Stimulated activated CD4-positive, alpha-beta T cell treated with anti-CD3 and anti-CD28 coated beads, Interleukin-4, amount 100 ng/mL, for 24 hours (primary cell): ENCODE measurements at places on chromosomes 16 and 17.

GRCh38 chr17:48751733-48752398, 23.3 kb upstream of the HOXB13 start:
- no peak for DNase-seq

- DNase-seq, result no peak
Measured at GRCh38 chr17:17560167-17560566, 31.3 kb downstream of the PEMT start.

DNA sequence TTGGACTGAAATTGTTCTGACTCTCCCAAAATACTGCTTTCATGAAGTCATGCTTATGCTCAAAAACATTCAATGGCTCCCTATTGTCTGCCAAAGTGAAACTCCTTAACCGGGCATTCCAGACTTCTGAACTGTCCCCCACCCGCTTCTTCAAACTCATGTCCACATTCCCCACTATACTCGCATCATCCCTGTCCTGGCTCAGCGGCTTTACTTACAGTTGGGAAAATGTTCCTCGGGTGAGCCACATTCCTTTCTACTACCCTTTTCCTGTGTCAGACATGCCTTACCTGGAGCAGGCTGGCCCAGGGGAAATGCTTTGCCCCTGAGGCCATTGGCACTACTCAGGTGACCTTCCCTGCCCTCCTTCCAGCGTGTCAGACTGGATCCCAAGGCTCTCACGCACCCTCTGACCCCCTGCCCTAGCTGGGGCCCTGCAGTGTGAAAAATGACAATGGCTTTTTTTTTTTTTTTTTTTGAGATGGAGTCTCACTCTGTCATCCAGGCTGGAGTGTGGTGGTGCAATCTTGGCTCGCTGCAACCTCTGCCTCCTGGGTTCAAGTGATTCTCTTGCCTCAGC, 5.3 kb downstream of the CYGB start:
- DNase-seq, result no peak

- DNase-seq, result no peak
Measured at GRCh38 chr17:42243493-42243982, 32.7 kb downstream of the STAT5B start.

DNA sequence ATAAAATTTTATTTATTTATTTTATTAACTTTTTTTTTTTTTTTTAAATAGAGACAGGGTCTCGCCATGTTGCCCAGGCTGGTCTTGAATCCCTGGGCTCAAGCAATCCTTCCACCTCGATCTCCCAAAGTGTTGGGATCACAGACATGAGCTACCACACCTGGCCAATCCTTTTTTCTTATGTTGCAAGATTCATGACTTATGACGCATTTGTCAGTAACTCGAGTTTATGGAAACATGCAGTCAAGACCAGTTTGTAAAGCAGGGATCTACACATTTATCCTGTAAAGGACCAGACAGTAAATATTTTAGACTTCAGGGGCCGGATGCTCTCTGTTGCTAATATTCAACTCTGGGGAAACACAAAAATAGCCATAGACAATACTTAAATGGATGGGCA, 9.4 kb upstream of the MAP2K6 start:
- no peak for DNase-seq

DNA sequence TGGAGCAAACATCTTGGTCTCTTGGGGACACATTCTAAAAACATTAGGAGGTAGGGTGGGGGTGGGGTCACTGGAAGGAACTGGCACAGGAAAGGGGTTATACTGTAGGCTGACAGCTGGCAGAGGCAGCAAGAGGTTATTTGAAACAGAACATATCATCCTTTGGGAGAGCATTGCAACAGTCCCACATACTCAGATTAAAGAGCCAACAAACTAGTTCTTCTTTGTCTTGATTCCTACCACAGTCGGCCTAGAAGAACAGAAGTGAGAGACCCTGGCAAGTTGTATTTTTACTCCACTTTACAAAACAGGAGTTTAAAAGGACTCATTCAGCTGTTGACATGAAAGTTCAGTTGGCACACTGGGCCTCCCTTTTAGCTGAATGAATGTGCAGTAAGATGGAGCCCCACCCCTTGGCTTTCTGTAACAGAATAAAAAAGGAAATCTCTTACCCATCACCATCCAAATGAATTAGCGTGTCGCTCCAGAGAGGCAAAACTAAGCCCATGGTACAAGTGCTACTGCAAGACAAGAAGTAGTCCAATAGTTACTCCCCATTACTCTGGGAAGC, 54.6 kb upstream of the CORO6 start:
- no peak for DNase-seq

GRCh38 chr16:57141822-57142631, 43.8 kb downstream of the PSME3IP1 start:
- DNase-seq, result no peak

DNA sequence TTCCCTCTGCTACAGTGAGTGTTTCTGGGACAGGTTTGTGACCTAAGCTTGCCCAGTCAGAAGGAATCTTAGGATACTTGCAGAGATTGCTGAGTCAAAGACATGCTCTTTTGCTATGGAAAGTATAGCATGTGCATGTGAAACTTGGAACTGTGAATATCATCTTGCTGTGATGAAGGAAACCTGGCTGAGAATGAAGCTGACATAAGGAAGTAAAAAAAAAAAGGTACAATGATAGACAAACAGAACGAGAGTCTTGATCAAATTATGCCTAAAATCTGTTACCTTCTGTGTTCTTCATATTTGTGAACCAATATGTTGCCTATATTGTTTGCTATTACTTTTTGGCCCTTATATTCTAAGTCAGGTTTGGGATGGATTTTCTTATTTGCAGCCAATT, 525.7 kb downstream of the NPIPA7 start:
- no peak for DNase-seq

DNA sequence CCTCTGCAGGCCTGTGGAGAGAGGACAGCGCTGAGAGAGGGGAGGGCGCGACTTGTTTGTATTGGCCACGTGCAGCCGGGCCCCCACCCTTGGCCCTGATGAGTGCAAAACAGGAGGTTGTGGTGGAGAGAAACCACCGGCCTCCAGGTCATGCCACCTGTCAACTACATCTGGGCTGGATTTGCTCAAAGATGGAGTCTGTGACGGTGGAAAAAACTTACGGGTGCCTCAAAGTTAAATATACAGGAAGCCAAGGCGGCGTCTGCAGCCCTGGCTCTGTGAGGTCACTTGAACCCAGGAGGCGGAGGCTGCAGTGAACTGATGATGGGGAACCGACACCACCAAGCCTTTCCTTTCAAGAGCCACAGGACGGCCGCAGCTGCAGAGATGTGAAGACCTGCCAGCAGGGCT, 15.7 kb downstream of the C16orf74 start:
- peak; percentile 26 for DNase-seq

DNA sequence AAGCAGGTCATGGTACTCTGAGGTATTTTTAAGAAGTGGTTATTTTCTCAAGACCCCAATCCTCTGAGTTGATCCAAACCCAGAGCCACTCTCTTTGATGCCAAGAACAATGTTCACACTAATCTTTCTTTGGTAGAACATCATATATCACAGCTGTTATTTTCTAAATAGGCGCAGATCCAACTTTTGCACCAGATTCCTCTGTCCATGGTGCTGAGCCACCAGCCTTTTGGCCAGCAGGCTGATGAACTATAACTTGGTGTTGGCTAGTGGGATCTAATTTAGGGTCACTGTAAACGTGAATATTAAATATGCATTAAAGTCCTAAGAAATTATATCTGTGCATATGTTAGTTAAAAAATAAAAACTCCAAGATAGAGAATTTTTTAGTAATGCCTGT, 7.0 kb upstream of the ZKSCAN2 start:
- DNase-seq, result no peak

DNA sequence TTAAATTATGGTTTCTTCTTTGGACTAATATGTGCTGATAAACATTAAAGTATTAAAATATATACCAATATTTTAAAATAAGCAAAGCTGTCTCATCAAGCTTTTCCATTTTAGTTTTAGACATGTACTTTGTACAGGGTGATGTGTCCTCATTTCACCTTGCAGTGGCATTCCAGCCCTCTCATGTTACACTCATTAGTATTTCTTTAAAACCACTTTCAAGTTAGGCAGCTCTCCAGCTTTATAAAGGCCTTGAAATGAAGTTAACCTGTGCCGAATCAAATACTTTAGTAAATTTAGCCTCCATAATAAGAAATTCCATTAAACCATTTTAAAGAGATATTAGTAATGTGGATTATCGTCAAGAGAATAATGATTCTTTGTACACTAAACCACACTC, 107.6 kb upstream of the HLF start:
- DNase-seq, result no peak

GRCh38 chr17:80737106-80738019, 192.7 kb downstream of the RPTOR start:
- DNase-seq, result no peak

DNA sequence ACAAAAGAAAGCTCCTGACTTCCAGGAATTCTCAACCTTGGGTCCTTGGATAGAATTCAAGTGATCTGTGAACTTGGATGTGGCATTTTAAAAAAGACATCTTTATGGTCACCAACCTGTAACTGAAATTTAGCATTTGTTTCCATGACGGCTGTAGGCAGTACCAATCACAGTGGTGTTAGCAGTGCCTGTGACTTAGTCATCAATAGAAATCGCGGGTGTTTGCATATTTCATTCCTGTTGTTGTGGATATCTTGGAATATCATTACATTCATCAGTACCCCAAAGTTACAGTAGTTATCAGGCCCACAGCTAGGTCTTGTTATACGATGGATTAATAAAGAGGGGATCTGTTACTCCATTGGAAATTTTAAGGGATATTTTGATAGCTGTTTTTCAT, 81.6 kb downstream of the CMIP start:
- DNase-seq, result no peak

DNA sequence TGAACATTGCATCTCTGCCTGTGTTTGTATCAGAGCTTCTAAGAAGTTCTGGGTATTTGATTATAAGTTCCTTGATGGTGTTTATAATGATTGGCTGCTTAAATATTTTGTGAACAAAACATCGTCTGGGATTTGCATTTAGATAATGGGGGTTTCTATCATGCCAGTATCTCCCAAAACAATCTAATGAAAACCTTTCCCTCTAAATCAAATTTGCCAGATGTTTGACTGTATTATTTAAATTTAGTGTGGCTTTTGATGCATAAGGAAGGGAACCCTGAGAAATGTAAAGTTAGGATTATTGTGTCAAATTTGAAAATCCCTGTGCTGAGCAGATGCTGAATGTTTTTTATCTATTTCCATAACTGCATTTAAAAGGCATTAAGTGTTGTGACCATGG, 159.9 kb downstream of the HS3ST3A1 start:
- no peak for DNase-seq

- no peak for DNase-seq
Measured at GRCh38 chr17:20925091-20925490, 117.7 kb downstream of the USP22 start.

DNA sequence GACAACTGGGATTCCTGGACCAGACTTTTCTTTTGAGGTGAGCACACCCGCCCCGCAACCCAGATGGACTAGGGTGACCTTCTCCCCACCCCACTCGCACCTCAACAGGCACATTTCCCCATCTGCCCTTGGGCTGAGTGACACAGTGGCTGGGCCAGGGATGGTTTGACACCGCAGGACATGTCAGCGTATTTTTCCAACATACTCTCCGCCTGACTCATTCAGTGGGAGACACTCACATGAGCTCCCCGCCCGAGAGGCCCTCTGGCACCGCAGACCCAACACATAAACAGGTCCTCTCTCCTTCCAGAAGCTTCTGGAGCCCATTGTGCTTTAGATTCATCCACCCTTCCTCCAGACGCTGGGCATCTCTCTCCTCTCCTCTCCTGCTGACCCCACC, 69.4 kb downstream of the ZDHHC7 start:
- DNase-seq, result no peak
